ENCODE measurements at places on chromosomes 6 and 20. TPM values are rescaled to one million over a fixed set of nuclear protein-coding genes. Genes with fewer than 3 reads are reported as not detected.

MYBL2 gene
- 2.2 TPM for total RNA-seq

ADGB gene
- total RNA-seq: 0.31 TPM

BANF2 gene
- not detected for total RNA-seq

CLPSL1 gene
- not detected for total RNA-seq

HNF4A gene
- total RNA-seq: not detected

CLVS2 gene
- total RNA-seq: 70.1 TPM

SLA2 gene
- 0.31 TPM for total RNA-seq

Data from parietal lobe (tissue), 2 donors.